ENCODE measurements at places on chromosomes 11 and 22.

DNA sequence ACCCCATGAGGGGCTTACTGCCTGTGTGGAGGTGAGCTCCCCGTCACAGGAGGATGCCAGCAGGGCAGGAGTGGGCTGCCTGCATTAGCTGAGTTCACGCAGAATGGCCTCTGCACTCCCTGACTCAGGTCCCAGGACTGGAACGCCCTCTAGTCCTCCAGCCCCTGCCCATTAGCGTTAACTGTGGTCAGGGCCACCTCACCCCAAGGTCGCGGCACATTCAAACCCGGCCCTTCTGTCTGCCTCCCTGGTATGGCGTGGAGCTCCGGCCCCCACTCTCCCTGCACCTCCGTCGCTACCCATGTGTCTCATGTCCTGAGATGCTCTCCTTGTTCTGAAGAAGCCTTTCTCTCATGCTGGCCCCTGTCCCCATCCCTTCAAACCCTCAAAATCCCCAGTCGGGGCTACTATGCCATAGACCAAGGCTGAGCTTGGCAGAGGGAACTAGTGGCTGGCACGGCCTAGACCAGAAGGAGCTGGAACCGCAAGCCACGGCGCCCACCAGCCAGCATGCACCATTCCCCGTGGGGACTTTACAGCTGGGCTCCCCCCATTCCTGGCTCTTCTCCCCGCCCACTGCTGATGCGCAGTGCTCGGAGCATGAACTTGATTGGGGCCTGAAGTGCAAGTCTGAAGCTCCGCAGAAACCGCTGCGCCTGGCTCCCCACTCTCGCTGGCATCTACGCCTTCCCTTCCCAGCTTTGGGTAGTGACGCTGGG is 79.5 kb upstream of the RTL6 start:
- H3K27ac ChIP-seq: no peak overlapping the region
- no peak overlapping the region for H3K4me3 ChIP-seq
- H3K27me3 ChIP-seq: no peaks in the 10 kb centered on the region

DNA sequence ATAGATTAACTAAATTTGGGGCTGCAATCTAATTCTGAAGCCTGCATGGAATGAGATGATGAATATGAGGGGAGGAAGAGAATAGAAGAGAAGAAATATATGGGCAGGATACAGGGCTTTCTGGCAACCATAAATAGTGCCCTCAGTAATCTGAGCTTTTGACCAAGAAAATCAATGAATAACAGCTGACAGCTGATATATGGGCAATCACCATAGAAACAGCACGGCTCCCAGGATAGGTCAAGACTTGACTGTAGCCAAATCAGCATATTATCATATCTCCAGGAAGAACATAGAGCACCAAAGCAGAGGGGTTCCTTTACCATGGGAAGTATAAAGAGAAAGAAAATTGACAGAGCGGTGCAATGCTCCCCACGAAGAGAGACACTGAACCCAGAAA is 643.8 kb upstream of the TENM4 start:
- H3K36me3 ChIP-seq: no peaks in the 10 kb centered on the region
- no peak overlapping the region for H3K27ac ChIP-seq
- no peak for DNase-seq
- H3K4me3 ChIP-seq: no peak overlapping the region
- H3K27me3 ChIP-seq: no peaks in the 10 kb centered on the region
- no peaks in the 10 kb centered on the region for H3K4me1 ChIP-seq

DNA sequence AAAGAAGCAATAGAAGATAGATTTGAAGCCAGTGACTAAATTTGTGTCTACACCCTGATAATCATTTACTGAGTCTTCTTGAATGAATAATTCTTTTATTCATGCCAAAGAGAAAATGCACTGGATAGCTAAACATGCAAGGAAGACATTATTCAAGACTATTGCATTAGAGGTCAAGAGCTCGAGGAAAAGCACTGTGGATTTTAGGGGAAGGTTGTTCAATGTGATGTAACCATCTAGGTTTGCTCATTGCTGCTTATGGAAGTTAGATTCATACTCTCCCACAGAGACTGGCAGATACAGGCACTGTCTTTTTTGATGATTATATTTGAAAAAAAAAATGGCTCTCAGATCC is 682.1 kb downstream of the KCNA4 start:
- H3K36me3 ChIP-seq: no peaks in the 10 kb centered on the region
- H3K27me3 ChIP-seq: no peaks in the 10 kb centered on the region
- H3K4me3 ChIP-seq: no peak overlapping the region
- no peaks in the 10 kb centered on the region for H3K4me1 ChIP-seq
- no peak overlapping the region for H3K27ac ChIP-seq
- no peak for DNase-seq

GRCh38 chr22:19410941-19411689 is 20.4 kb downstream of the HIRA start:
- H3K4me1 ChIP-seq: no peaks in the 10 kb centered on the region
- peaks cover 23% of the 10 kb centered on the region for H3K36me3 ChIP-seq
- no peak overlapping the region for H3K27ac ChIP-seq
- H3K27me3 ChIP-seq: no peaks in the 10 kb centered on the region
- no peak for DNase-seq

DNA sequence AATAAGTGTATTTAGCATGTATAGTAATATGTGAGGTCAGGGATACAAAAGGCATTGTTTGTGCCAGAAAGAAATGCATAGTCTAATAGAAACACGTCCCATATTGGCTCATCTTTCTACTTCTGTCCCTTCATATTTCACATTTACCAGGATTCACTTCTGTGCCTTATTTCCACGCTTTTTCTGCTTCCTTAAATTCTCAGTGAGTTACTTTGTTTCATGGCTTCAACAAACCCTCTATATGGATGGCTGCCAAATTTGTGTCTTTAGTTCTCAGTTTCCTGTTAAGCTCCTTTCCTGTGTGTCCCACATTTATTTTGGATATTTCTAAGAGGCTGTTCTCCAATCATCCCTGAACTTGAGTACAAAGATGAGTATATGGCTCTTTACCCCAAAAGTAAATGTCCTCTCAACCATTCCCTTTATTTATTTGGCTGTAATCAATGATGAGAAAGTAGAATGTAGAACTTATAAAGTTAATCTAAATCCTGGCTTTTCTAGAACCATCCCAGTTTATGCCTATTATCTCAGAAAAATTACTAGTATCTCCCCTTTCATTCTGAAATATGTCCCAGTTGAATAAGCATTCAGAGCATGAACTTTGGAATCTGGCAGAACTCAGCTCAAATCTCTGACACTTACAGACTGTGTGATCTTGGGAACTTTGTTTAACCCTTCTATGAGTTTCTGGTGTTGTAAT is 23.5 kb downstream of the OR8B12 start:
- no peaks in the 10 kb centered on the region for H3K27me3 ChIP-seq
- H3K27ac ChIP-seq: no peak overlapping the region
- no peak for DNase-seq
- no peak overlapping the region for H3K4me3 ChIP-seq
- H3K36me3 ChIP-seq: no peaks in the 10 kb centered on the region
- no peaks in the 10 kb centered on the region for H3K4me1 ChIP-seq

DNA sequence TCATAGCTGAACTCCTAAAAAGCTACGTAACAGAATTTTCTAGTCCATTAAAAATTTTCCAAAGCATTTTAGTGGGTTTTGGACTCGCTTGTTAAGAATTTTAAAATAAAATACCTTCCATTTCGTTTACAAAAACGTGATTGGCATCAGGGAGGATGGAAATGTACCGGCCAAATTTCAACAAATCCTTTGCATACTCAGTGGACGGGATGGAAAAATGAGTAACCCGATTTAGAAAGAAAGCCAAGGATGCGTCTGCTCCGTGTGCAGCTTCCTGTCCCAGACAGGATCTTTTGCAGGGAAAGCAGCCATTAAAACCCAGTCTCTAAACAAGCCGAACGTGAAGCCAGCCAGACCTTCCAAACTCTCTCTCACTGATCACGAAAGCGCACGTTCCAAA is 15.6 kb downstream of the TMEM184B start:
- H3K4me3 ChIP-seq: no peak overlapping the region
- no peak overlapping the region for H3K27ac ChIP-seq
- H3K36me3 ChIP-seq: no peaks in the 10 kb centered on the region

All from H1 (cell line).